ENCODE measurements at places on chromosomes 6 and 20.

DNA sequence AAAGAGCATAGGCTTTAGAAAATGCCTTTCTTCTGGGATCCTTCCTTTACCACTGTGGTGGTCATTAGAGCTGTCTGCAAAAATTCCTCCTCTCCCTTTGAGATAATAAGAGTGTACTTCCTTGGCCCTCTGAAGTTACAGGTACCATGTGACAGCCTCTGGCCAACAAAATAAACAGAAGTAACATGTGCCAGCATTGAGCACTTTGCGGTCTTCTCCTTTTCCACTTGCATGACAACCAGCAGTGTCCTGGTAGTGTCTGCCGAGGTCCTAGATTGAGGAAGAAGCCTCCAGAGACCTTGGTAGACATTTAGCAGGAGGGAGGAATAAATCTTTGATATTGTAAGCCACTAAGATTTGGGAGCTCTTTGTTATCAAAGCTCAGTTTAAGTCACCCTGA lies 87.5 kb upstream of the ARID1B start:
- DNase-seq: no peak

GRCh38 chr6:112682071-112682470 lies 334.9 kb downstream of the RFPL4B start:
- no peak for DNase-seq

DNA sequence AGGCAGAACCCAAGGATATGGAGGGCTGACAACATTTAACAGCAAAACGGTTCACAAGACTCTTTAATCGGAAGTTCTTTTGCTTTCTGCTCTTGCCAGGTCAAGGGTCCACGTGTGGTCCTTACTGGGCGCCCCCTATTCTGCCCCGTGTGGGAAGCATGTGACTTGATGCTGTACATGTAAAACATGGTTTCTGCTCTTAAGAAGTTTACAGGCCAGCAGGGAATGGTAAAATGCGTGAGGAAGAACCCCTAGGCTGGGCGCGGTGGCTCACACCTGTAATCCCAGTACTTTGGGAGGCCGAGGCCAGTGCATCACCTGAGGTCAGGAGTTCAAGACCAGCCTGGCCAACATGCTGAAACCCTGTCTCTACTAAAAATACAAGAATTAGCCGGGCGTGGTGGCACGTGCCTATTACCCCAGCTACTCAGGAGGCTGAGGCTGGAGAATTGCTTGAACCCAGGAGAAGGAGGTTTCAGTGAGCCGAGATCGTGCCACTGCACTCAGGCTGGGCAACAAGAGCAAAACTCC lies 19.3 kb downstream of the ZNF217 start:
- DNase-seq: no peak

DNA sequence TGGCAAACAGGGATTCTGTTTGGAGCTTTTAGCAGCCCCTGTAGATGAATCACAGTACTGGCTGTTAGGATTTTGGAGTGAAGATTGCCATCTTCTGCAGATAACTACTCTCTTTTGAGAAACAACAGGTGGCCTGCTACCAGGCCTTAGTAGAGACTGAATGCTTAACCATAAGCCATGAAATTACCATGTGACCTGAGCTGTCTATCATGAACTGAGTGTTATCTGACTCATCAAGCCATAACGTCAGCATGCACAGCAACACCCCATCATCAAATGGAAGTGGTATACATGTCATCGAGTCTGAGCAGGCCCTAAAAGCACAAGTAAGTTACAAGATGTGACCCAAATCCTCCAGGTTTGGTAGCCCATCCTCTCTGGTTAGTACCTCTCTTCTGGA lies 132.6 kb downstream of the GPR63 start:
- DNase-seq: no peak
